ENCODE measurements at places on chromosomes 3 and 15.

DNA sequence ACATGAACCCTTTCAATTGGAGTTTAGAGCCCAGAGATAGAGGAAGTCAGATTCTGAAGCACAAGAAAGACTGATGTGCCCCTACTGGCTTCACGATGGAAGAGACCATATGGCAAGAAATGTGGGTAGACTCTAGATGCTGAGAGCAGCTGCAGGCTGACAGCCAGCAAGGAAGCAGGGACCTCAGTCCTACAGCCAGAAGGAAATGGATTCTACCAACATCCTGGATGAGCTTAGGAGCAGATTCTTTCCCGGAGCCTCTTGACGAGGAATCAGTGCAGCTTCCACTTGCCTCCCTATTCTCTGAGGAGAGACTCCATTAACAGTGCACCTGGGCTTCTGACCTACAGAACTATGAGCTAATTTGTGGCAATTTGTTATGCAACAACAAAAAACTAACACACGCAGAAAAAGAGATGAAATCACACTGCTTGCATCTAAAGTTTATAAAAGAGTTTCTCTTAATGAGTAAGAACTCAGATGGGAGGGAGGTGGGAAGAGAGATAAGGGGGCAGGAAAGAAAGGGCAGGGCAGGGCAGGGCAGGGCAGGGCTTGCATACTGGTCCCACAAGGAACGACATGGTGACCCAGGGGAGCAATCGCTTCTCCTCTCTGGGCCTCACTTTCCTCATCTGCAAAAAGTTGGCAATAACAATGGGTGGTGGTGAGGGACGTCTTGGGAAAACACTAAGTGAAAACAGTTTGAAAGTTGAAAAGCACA lies 440.9 kb downstream of the FOXP1 start:
- no peak for DNase-seq

- no peak for DNase-seq
Measured at GRCh38 chr15:68264282-68264681, 13.3 kb upstream of the FEM1B start.

DNA sequence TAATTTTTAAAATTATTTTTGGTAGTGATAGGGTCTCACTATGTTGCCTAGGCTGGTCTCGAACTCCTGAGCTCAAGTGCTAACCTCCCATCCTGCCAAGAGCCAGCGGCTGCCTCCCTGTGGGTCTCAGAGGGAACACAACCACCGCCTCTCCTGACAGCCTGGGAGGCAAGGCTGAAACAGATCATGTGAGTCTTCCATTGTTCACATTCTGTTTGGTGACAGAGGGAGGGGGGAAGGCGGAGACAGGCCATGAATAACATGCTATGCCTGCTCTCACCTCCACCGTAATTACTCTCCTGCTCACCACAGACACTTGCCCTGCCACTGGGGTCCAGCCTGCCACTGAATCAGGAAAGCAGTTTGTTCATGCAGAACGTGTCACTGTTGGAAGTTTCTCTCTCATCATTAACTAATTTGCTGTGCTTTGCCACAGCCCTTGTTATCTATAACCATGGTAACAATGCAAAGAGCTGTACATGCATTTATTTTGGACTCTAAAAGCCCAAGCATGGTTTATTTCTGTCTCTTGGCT lies 78.4 kb upstream of the RASGRF1 start:
- DNase-seq: peak; percentile 24

DNA sequence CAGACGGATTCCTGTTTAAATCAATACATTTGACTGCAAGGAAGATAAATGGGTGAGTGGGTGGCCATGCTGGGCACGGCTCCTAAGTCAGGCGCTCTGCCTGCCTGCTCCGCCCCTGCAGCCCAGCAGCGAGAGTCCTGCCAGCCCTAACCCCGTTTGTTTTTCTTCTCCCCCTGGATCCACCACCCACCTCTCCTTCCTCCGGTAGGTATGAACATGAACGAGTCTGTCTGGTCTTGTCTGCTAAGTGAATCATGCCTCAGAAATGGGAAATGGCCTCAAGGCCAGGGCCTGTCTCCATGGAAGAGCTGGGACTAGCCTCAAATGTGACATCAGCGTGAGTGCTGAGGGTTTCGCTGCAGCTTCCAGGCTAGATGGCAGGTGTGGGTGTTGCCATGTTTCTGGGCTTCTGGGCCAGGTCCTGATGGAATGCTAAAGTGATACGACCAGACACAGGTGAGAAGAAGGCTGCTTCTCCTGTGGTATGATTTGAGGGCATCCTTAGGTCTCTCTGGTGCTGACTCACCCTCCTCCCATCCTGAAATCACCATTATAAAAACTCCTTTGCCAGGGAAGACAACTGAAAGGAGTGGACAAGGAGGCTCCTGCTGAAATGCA lies 5.6 kb upstream of the FEM1B start:
- DNase-seq: no peak

- DNase-seq: no peak
Measured at GRCh38 chr3:58375254-58375653, 42.6 kb downstream of the PXK start.

- no peak for DNase-seq
Measured at GRCh38 chr15:51022206-51022605, 72.5 kb downstream of the TNFAIP8L3 start.

DNA sequence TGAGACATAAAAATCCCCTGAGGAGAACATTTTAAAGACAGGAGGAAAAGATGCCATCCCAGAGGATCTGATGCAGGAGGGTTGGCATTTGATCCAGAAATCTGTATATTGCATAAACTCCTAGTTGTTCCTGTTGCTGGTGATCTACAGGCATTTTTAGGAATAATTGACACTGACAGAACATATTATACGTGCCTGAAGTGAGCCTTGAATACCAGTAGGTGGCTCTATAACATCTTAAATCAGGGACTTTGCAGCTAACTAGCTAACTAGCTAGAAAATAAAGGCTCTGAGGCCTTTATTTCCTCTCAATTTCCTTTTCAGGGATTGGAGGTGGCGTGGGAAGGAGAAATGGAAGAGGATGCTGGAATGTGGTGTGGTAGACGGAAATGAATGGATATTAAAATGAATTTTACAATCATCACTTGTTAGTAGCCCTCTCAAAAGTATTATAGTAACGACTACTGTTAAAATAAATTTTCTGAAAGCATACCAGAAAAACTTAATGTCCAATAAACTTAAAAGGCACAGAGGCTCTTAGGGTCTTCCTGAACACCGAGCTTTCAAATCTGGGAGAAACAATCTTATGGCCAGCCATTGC lies 73.8 kb upstream of the ZBED2 start:
- DNase-seq: no peak

DNA sequence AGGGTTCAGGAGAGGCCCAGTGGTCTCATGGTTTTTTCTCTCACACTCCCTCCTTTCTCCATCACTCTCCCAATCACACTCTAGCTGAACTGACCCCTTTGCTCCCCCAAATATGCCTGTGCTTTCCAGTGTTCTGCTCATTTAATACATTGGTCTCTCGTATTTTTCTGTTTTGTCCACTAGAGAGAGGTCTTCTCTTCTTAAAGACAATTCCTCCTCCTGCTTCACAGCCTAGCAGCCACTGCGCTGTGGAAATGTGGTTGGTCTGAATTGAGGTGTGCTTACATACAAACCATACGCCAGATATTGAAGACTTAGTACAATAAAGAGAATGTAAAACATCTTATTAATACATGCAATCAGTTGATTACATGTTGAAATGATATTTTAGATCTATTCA lies 60.6 kb upstream of the XCR1 start:
- no peak for DNase-seq

- DNase-seq: no peak
Measured at GRCh38 chr15:101174152-101174920, 77.5 kb downstream of the CHSY1 start.

DNA sequence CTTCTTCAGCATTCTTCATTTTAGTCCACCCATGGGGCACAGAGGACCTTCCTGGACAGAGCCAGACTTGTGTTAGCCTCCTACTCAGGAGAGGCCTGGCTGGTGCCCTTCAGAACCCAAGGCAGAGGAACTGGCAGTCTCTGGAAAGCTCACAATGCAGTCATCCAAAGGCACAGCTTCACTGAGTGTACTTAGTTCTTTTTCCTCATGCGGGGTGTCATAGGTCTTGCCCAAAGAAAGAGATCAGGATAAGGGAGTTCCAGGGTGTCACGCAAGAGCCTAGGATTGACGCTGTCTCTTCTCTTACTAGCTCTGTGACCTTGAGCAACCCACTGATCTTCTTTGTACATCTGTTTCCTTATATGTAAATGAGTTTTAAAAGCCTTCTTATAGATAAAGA lies 58.7 kb downstream of the CD200 start:
- DNase-seq: no peak

DNA sequence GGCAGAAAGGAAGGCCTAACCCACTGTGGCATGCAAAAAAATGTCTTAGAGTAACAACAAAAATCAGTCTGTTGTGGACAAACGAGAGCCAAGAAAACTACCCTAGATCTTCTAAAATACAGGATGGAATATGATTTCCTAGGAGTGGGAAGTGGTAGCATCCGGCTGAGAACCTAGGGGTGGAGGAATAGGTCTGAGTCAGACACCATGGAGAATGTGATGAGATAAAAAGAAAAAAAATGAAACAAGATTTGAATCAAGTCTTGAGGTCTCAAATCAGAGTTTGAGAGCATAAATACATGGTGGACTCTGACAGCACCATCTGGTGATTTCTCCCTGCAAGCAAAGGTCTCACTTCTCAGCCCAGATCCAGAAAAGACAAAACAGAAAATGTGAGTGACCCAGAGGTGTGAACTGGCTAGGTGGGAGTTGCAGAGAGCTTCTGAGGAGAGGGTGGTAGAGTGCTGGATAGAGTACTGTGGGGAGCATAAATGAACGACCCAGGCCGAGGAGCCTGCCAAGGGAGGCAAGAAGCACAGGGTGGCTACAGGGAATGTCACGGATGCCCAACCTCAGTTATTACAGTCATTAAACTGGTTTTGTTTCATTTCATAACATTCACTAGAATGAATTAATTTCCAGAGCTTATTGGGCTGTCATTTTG lies 27.6 kb upstream of the VEPH1 start:
- no peak for DNase-seq

DNA sequence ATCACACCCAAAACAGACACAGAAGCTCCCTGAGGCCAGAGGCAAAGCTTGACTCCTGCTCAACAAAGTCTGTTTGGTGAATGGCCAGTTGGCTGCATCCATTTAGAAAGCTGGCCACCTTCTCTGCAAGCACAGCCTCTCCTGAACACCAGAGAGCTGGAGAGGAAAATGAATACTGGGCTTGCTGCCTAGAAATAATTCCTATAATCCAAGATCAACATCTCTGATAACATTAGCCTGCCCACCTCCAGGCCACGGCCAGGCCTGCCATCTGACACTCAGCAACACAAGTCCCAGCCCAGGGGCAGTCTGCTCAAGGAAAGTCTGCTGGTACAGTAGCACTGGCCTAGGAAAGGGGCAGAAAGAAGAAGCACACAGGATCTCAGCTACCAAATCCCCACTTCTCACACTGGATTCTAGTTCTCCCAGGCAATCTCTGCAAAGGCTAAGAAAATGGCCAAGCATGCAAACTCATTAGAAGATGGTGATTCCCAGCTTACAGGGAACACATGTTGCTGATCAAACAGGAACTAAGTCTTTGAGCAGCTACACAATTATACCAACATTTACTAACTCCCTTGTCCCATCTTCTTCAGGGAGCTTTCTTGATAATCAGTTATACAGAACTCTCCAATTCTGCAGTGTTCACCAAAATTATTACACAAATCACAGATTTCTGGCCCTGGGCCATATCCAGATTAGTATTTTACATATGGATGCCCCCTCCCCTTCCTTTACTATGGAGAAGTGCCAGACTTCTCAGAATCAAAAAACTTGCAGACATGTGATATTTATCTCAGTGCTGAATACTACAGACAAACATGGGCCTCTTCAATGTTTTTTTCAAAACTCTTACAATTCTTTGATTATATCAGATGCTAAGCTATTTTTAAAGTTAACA lies 9.9 kb downstream of the TBC1D2B start:
- DNase-seq: no peak

DNA sequence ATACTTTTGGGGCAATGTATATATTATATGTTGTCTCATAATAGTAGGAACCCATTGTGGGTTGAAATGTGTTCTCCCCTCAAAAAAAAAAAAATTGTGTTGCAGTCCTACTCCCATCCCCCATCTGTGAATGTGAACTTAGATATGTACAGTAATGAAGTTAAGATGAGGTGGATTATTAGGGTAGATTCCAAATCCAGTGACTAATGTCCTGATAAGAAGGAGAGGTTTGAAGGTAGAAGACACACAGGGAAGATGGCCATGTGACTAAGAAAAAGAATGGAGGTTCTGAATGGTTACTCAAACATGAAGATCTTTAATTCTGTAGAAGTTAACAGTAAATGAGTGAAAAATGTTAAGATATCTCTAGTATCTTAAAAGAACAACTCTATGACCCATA lies 3.0 kb upstream of the ATOSA start:
- DNase-seq: no peak

DNA sequence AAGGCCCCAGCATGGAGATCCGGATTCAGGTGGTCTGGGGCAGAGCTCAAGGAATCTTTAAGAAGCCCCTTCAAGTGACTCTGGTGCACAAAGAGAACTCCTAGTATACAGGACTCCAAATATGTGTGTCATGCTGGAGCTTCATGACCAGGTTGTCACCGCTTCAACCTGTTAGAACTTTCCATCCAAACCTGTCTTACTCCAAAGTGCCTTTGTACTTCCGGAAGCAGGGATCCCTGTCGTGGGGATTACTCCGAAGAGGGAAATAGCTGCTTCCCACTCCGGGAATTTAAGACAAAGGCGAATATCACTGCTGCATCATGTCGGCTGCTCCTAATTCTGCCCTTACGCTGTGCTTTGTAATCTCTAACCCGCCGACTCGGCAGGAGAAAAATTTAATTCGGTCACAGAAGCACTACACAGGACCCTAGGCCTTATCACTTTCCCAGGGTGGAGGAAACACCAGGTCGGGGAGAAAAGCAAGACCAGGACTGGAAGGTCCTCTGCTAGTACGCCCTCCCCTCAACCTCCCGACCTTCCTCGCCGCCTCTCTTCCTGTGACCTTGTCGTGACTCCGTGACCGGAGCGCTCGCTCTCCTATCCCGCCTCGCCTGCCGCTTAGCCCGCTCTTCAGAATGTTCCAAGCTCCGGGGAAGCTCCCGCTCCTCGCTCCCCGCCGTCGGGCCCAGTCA lies 730 bp downstream of the HIGD1A start:
- no peak for DNase-seq

DNA sequence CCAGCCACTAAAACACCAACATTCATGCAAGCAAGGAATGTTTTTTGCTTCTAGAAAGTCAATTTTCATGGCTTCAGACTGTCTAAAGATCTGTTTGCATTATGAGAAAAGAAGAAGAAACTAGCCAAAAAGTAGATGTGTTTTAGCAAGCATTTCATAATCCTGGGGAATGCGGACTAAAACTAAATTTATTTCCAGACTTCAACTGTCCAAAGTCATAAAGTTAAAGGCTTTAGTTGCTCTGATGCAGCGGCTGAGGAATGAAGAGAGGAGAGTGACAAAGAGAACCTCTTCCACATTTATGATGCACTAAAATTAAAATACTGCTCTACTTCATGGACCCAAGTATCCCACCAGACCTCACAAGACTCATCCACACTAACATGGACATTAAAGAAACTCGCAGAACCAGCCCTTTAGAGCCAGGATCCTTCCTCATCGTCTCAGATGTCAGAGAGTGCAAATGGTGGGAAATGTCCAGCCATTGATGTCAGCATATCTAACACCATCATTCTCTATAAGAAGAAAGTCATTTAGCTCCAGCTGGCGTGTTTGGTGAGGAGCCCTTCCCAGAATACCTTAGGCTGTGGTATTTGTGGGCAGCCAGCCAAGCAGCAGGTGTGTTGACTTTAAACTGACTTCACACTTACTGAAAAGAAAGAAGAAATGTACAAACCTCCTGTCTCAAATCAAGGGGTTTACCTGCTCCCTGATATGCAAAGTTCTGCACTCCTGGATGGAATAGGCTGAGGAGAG lies 17.4 kb downstream of the FYCO1 start:
- peak; percentile 51 for DNase-seq
